ENCODE measurements at places on chromosomes 5 and 9.
A peak's percentile ranks its signal among the peaks of the same experiment; 100 is the strongest.

GRCh38 chr5:144325532-144325931, 154.9 kb downstream of the KCTD16 start:
- no peak for DNase-seq

DNA sequence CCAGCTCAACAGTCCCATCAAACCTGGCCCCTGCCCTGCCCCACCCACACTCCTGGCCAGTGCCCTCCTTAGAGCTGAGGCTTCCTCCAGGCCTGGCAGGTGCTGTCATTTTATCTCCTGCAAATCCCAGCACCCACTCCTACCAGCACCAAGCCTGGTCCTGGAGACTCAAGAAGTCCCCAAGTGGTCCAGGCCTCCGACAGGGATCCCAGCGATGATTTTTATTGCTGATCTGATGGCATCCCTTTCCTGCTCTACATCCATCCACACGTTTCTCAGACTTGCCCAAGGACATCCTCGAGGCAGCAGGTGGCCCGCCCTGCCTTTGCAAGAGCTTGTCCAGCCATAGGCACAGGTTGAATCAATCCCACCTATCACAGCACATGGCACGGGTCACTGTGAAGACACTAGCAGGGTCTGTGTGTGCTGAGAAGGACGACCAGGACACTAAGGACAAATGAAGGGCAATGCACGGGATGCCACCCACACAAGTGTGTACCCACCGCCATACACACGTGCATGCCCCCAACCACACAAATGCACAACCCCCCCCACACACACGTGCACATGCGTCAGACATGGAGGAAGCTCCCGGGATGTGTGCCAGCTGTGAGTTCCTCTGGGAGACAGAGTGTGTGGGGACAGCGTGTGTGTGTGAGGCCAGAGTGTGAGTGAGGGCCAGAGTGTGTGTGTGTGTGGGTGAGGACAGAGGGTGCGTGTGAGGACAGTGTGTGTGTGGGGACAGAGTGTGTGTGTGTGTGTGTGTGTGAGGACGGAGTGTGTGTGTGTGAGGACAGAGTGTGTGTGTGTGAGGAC, 62.4 kb upstream of the UBAC1 start:
- no peak for DNase-seq

GRCh38 chr9:129999141-129999510, 43.9 kb downstream of the FNBP1 start:
- no peak for DNase-seq

DNA sequence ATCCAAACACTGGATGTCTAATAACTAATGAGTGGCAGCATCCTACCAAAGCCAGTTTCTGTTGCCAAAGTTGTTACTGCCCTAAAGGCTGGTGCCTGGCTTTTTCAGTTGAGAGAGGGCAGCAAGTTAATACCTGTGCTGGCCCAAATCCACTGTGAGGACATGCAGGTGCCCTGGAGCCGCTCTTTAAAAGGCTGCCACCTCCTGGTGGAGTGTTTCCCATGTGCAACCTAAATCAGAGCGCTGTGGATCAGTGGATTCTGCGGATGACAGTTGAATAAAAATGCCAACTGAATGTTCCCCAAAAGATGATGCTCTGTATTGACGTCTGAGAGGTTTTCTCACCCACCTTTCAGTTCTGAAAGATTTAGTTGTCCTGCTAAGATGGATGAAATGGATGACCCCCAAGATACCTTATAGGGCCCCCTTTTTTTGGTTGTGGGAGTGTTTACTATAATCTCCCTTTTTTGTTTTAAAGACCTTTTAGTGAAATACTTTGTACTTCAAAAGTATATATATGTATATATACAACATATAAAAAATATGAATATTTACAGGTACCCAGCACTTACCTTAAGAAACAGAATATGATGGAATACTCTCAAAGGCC, 146.4 kb downstream of the EGFLAM start:
- DNase-seq: no peak

DNA sequence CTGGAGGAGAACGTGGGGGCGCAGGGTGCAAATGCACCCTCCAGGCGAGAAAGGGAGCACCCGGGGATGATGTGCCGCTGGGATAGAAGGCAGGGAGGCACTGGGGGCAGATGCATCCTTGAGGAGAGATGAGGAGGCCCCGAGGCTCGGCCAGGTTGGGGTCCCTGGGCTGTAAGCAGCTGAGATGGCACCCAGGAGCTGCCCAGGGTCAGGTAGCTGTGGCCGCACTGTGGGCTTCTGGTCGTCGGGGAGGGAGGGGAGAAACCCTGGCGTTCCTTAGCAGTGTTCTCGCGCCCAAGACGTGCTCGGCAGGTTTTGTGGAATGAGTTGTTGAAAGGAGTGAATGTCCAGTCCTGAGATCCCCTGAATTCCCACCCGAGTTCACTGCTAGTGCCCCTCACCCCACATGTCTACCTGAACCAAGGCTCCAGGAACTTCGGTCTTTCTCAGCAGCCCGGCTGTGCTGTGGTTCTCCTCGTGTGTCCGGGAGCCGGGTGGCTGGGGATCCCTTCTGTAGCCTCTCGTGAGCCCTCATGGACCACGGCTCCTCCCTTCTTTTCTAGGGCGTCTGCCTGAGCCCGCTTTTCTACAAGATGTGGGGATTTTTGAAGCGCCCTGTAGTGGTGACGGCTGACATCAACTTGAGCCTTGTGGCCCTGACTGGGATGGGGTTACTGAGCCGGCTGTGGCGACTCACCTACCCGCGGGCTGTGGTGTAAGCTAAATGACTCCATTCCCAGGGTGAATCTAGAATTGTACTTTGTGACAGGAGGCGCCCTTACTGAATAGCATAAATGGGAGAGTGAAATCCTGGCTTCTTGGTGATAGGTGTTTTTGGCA, 1.1 kb downstream of the POMT1 start:
- DNase-seq: peak; percentile 60

GRCh38 chr9:112570671-112571167, 84.1 kb downstream of the KIAA1958 start:
- DNase-seq: no peak

DNA sequence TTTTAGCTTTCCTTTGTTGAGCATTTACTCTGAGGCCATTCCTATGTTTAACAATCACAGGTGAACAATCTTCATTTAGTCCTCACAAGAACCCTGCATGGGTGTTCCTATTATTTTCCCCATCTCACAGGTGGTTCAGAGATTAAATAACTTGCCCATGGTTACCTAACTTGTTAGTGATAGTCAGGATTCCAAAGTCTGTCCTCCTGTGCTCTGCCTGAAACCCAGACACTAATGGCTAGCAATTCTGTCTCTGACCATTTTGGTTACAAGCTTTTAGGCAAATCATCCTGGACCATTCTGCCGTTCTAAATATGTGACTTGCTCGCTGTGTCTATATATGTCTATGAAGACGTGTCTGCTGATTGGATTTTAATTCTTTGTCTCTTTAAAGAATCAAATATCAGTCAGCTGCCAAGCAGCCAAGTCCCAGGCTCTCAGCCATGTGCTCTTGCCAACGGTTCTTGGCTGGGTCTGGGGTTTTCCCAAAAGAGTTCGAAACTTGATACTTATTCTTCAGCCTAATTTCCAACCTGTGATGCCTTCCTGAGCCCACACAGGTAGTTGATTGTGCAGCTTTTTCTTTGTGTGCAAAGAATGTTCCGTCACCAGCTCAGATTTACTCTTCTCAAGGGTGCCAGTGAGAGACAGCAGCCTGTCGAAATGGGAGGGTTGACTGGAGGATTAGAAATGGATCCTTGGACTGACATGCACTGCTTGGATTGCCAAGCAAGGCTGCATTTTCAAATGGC, 121.7 kb downstream of the NREP start:
- no peak for DNase-seq

GRCh38 chr5:65098393-65098792, 329.7 kb downstream of the CWC27 start:
- no peak for DNase-seq

- DNase-seq: no peak
Measured at GRCh38 chr5:5658226-5658625, 235.7 kb downstream of the ICE1 start.

GRCh38 chr5:11873587-11873986, 30.7 kb downstream of the CTNND2 start:
- DNase-seq: no peak

DNA sequence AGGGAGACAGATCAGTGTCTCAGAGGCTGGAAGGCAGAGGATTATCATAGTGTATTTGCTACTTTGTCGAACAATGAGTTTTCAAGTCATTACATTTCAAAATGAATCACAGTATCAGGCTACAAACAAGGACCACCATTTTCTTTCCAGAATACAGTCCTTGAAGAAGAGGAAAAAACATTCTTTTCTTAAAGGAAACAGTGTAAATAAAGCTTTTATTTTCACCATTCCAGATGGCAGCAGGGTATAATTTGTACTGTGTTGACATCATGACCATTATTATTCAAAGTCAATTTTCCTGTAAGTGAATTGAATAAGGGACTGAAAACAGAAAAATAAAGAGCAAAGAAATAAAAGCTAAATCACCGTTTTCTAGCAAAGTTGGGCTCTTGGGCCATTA, 737.3 kb upstream of the DMAC1 start:
- DNase-seq: no peak

DNA sequence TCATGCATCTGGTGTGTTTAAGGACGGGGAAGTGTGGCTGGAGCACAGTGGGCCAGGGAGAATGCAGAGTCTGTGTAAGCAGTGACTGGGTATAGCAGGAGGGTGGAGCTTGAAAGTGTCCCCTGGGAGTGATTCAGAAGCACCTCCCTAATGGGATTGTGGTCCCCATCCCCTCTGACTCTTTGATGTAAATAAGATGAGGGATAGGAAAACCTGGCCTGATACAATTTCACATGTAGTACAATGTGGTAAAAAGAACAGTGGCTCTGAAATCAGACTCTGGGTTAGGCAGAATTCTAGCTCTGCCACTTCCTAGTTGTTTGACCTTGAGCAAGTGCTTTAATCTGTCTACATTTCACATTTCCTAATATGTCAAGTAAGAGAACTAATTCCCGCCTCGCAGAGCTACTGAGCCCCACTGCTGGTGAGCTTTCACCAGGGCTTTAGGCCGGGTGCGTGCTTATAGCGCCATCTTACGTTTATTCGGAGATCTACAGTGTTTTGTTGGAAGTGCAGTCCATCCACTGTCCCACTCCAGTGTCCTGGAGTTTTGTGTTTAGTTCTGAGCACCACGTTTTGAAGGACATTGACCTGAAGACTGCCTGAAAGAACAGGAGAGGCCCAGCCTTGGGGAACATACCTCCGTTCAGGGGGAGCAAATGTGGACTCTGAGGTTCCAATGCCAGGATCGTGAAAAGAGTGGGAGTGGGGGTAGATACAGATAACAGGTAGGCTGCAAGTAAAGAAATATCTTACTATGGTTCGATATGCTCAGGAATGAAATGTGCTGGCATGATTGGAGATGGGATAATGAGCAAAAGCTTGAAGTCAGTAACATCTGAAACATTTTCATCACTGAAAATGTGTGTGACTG, 51.2 kb upstream of the TESK1 start:
- peak; percentile 44 for DNase-seq

DNA sequence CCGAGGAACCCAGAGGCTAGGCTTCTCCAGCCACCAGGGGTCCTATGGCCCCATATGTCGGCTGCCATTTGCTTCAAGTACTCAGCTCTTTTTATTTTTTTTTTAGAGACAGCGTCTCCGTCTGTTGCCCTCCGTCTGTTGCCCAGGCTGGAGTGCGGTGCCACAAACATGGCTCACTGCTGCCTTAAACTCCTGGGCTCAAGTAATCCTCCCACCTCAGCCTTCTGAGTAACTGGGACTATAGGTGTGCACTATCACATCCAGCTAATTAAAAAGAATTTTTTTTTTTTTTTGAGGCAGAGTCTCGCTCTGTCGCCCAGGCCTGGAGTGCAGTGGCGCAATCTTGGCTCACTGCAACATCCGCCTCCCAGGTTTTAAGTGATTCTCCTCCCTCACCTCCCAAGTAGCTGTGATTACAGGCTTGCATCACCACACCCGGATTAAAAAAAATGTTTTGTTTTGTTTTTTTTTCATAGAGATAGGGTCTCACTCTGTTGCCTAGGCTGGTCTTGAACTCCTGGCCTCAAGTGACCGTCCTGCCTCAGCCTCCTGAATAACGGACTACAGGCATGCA, 8.9 kb downstream of the CERCAM start:
- DNase-seq: no peak

DNA sequence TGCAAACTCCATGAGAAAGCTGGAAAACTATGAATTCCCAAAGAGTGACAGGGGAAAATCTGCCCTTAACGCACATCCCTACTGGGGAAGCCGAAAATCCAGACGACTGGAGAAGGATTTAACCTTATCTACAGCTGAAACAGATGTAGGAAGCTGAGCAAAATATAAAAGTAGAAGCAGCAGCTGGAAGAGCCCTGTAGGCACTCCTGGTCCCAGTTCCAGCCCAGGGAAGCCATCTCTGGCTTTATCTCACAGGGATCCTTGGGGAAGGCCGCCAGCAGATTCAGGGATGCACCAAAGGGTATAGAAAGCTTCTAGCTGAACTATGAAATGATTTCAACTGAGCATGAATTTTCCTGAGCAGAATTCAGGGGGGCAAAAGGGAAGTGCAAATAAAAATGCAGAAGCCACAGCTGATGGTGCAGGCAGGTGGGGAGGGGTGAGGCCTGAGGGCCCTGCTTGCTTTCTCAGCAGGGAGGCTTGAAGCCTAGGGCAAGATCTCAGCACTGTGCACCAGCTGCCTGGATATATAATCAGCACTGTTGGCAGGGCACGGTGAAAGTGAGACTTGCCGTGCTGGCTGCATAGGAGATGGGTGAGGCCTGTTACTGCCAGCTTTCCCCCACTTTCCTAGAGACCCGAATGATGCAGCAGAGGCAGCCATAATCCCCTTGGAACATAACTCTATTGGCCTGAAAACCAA, 2019.5 kb upstream of the NUDT12 start:
- no peak for DNase-seq

DNA sequence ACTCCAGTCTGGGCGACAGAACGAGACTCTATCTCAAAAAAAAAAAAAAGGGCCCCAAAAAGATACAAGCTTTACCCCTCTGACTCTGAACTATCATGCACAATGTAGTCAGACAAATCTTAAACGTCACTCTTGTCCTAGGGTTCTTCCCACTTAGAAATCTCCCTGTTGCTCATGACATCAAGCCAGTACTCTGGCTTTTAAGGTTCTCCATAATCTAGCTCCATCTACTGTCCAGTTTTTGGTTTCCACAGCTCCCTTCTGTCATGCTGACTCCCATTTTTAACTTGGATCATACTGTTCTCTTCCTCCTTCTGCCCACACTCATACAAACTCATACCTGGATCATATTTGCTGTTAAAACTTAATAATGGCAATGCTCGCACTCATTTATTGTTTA, 156.7 kb upstream of the TLX3 start:
- no peak for DNase-seq

Measured in CD4-positive, alpha-beta T cell treated with Interleukin-21 for 1 hour (primary cell).